Fibroblast of skin of left biceps (primary cell): ENCODE measurements at places on chromosomes 12 and 14.

GRCh38 chr14:69262516-69262915 lies 2.6 kb downstream of the GALNT16 start:
- no peak for DNase-seq

DNA sequence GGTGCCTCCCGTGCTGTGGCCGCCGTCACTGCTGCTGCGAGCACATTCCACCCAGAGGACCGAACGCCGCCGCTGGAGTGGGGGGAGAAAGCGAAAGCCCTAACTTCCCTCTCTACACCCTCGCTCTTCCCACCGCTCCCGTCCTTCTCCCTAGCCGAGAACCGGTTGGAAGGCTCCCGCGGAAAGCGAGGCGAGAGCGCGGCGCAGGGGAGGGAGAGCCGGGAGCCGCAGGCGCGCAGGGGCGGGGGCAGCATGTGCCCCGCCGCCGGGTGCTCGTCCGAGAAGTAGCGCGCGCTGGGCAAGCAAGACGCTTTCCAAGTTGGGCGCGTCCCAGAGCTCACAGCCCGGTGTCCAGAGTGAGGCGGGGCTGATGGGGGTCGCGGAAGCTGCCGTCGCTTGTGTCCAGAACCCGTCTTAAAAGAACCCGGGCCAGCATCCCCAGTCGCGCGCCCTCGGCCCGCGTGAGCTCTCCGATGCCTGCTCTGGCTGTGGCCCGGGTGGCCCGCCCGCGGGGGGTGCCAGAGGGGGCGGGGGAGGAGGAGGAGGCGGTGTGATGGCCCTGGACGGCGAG lies at the start of gene TRHDE:
Gene TRHDE, plus strand, starts transcription at position 280 of the 571 bp plus-strand sequence. Its CDS starts 274 bp downstream, at position 554.
- no peak for DNase-seq

DNA sequence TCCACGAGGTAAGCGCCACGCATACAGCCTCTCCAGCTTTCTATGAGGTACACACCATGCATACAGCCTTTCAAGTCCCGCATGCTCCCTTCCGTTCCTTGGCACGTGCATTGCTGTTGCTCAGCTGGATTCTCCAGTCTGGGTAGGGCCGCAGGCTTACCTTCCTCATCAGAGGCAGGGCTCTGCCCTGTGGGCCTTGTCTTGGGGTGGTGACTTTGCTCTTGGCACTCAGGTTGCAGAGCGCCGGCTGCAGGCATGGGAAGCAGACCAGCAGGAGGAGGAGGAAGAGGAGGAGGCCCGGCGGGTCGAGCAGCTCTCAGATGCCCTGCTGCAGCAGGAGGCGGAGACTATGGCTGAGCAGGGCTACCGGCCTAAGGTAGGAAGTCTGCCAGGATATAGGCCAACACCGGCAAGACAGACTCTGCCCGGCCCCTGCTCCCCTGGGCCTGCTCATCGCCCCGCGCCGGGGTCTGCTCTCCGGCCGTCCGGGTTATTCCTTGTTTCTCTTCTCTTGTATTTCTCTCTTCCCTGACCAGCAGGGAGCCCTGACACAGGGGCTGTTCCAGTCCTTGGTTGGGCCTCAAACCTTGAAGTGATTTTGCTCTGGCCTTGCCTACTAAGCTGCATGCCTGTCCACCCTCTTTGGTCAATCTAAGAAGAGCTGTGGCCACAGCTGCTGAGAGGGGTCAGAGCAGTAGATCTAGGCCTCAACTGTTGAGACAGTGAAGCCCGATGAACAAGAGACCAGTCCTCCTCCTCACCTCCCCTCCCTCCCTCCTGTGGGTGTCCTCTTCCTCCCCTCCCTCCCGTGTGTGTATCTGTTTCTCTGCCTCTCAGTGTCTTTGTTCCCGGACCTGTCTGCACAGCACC lies 15.3 kb downstream of the TCHP start:
- DNase-seq: no peak

- no peak for DNase-seq
Observed at GRCh38 chr14:104119488-104120251, 18.7 kb upstream of the KIF26A start.
